Fibroblast of villous mesenchyme (primary cell): ENCODE measurements at places on chromosomes 4 and X.

- no peak for DNase-seq
Measured at GRCh38 chr4:2805712-2806389, 13.0 kb downstream of the SH3BP2 start.

DNA sequence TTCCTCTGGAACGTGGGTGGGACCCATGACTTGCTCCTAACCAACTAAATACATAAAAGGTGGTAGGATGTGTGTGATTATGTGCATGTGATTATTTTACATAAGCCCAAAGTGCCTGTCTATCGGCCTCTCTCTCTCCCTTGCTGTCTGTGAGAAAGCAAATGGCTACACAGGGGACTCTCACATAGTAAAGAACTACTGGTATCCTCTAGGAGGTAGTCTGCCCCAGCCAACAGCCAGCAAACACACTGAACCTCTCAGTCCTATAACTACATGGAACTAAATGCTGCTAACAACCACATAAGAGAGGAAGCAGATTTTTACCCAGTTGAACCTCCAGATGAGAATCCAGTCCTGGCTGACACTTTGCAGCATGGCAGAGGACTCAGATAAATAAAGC is 1249.4 kb downstream of the ADGRL3 start:
- no peak for DNase-seq

- no peak for DNase-seq
Measured at GRCh38 chr4:80101792-80102116, 28.7 kb upstream of the ANTXR2 start.

DNA sequence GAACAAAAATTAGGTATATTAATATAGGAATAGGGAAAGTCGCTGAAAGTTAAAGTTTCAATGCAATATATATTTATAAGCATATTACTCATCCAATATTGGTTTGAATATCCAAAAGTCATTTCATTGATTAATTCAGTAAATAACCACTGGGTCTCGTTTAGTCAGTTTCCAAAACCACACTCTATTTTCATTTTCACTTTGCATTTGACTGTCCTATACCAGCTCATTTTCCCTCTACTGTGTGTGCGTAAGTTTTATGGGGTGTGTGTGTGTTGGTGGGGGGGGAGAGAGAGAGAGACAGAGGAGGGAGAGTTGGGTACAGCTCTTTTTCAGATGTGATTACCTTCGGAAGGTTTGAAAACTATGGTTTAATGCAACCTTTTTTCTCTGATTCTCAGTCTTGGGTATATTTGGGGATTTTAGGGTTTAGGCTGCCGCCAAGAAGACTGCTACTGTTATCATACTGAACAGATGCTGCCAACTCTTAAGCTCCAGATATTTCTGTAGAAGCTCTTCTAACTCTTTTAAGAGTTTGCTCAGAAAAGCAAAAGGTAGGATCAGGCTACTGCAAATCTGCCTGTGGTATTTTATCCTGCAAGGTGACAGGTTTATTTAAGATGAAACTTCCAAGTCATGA is 1427.4 kb downstream of the PCDH7 start:
- no peak for DNase-seq
